ENCODE measurements at places on chromosomes 6 and 20. TPM values are rescaled to one million over a fixed set of nuclear protein-coding genes. Genes with fewer than 3 reads are reported as not detected.

GRCh38 chr20:1660246-1660645 lies 2.7 kb upstream of the SIRPG start:
- DNase-seq = no peak
- H3K27ac ChIP-seq = no peak overlapping the region
- no peak overlapping the region for H3K4me3 ChIP-seq
- no peaks in the 10 kb centered on the region for H3K36me3 ChIP-seq

- H3K36me3 ChIP-seq = peaks cover 5% of the 10 kb centered on the region
- H3K4me3 ChIP-seq = no peak overlapping the region
- H3K27ac ChIP-seq = no peak overlapping the region
- peaks cover 5% of the 10 kb centered on the region for H3K4me1 ChIP-seq
- no peak for DNase-seq
Measured at GRCh38 chr6:142537612-142538478, 236.0 kb downstream of the ADGRG6 start.

- peaks cover 55% of the 10 kb centered on the region for H3K27me3 ChIP-seq
- H3K27ac ChIP-seq = no peak overlapping the region
- H3K36me3 ChIP-seq = no peaks in the 10 kb centered on the region
- DNase-seq = peak; percentile 77
Measured at GRCh38 chr20:57509665-57510237, 15.2 kb downstream of the CTCFL start.

Gene MRPS18B
- total RNA-seq = 107 TPM

Data from Calu3 (cell line).